ENCODE measurements at places on chromosomes 5 and 9.

GRCh38 chr9:73824671-73825070 is 672.5 kb upstream of the RORB start:
- DNase-seq: no peak

- DNase-seq: no peak
Observed at GRCh38 chr5:370959-371810, 49.7 kb downstream of the AHRR start.

DNA sequence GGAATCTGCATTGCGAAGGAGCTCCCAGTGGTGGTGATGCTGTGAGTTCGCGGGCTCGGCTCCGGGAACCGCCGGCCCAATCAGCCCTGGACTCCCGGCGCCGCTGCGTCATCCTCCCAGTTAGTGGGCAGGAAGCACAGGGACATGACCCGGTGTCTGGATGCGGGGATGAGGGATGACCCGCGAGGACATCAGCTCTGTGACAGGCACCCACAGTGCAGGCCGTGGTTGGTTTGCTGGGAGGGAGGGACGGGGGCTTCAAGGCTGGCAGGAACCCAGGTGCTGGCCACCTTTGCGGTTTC is 996 bp downstream of the NXNL2 start:
- no peak for DNase-seq

DNA sequence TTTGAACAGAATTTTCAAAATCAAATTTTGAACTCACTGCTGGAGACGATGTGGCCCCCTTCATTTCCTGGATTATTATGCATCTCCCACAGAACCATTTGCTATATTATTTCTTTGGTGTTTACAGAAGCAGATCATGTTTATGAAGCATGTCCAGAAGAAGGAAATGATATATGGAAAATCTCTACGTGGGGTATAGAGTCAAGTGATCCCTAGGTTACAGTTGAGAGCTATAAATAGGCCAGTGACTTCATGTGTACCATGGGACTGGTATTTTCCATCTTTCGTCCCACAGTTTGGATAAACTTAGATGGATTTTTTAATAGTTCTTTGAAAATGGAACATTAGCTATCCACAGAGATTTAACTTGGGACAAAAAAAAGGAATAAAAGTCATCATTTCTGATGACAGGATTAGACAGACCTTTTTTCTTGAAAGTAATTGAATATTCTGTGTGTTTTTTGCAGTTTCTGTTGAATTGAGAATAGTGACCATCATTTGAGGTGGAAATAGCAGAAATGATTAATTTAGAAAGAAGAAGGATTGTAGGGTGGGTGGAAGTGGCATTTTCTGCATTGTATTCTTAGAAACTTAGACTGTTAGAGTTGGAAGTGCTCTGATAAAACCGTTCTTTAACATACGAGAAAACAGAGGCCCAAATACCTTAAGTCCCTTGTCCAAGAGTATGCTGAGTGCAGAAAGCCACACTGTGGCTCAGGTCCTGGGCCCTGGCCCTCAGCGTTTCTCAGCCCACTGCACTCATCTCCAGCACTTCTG is 136.4 kb downstream of the PIP5K1B start:
- DNase-seq: no peak

DNA sequence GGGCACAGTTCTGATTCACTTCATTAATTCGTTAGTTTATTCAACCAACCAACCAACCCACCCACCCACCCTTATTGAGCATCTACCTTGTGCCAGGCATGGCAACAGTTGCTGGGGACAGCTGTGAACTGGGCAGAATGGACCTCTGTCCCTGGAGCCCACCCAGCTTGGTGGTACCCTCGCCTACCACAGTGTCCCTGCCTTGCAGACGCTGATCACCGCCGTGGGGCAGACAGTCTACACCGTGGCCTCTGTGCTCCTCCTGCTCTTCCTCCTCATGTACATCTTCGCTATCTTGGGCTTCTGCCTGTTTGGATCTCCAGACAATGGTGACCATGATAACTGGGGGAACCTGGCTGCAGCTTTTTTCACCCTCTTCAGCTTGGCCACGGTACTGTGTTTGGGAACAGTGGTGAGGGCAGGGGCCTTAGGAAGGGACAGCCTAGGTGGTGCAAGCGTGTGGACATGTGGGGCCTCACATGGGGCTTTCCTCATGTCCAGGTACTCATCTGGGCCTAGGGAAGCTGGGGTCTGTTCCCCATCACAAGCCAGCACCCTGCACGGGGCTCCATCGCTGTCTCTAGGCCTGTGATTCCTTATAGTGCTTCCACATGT is 26.2 kb downstream of the PITX1 start:
- DNase-seq: no peak

- DNase-seq: no peak
Observed at GRCh38 chr9:2403701-2404100, 217.9 kb upstream of the VLDLR start.

DNA sequence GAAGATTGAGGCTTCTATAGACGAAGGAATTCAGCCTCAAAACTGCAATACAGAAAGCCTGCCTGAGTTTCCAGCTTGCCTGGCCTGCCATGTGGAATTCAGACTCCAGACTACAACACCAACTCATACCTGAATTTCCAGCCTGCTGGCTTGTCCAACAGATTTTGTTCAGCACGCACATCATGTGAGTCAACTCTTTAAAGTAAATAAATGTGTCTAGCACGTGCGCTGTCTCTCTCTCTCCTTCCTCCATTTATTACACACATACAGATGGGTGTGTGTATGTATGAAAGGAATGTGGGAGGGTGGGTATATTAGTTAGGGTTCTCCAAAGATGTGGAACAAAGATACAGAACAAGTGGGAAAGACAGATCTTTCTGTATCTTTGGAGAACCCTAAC is 82.4 kb upstream of the TAS2R1 start:
- DNase-seq: no peak

DNA sequence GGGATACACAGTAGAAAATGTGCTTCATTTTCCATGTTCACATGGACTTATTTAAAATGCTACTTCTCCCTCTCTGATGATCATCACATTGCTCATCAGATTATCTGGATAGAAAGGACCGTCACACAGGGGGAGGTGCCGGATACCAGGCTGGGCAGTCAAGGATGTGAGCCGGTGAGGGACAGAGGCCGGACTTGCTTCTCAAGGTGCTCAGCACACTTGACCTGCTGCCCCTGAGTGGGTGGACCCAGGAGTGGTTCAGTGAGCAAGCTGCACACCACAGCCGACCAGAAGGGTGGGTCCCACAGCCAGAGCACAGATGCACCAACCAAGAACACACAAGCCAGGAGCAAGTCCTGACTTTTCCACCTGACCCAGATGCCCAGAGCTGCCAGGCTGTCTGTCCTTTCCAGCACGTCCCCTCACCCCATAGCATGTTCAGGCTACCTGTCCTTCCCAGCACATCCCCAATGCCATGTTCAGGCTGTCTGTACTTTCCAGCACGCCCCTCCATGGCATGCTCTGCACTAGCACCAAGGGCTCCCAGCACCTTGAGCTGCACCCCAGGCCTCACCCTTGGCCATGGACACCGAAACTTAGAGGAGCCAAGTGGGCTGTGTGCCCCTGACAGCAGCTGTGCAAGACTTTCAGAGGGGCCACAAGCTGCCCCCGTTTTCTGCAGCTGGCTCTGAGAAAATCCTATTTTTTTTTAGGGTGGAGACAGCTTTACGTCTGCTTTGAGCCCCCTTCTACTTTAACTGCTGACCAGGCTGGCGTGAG is 77.8 kb downstream of the SECISBP2 start:
- DNase-seq: no peak

DNA sequence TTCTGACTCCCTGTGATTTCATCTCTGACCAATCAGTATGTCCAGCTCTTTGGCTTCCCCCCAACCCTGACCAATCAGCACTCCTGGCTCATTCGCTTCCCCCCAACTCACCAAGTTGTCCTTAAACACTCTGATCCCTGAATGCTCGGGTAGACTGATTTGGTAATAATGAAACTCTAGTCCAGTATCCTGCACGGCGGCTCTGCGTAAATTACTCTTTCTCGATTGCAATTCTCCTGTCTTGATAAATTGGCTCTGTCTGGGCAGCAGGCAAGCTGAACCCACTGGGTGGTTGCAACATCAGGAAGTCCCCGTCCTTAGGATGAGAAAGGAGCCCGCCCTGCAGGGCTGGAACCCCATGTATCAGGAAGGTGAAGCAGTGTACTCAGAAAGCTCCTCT is 10.4 kb downstream of the FCN2 start:
- DNase-seq: no peak

DNA sequence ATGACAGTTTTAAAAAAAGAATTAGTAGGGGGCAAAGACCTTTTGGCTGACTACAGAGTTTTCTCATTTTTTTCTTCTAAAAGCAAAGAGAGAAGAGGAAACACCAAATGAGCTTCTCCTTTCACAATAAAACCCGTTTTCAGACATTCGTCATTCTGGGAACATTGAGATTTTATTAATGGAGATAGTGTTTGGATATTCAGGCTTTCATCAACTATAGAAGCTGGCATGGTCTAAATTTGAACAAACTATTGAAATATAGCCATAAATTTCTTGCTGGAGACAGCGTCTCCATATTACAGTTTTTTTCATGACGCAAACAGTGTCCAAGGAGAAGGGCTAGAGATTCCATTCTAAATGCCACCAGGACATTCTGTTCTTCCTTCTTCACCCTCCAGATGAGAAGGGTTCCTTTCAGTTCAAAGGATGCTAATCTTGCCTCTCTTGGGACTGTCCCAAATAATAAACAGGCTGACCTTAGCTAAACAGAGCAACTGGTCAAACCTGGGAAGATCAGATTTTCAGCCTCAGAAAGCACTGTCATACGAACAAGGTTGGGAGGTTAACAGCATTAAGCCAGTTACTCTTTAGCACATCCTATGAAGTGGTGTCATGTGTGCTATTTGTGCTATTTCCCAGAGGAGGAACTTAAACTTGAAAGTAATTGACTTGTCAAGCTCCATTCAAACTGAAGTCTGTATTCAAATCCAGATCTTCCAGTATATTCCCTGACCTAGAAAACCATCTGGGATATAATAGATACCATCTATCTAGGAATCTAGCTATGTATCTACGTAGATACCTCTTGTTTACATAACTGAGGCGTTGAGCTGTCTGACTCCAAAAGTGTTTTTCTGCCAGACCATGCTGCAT is 125.6 kb downstream of the LPAR1 start:
- DNase-seq: no peak

GRCh38 chr5:67032921-67033664 is 163.5 kb downstream of the CD180 start:
- DNase-seq: no peak

- DNase-seq: no peak
Observed at GRCh38 chr9:117191504-117192261, 223.2 kb downstream of the ASTN2 start.

- DNase-seq: peak; percentile 39
Observed at GRCh38 chr9:109903515-109904138, 123.6 kb downstream of the PALM2AKAP2 start.

- no peak for DNase-seq
Observed at GRCh38 chr9:73183917-73184861, 32.5 kb downstream of the ANXA1 start.

DNA sequence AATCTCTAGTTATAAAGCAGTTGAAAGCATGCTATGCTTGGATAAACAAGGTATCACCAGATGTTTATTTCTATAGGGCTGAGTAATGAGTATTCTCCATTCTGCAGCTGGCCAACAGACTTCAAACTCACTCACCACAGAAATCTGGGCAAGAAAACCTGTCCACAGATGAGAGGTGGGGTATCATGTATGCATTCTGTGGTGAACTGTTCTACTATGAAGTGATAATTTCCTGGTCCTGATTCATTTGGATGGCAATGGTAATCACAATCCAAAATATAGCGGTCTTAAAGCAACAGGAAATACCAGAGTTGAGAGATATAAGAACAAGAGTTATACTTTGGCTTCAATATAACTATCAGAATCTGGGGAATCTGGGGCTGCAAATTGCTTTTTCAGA is 65.9 kb upstream of the EFNA5 start:
- DNase-seq: no peak

DNA sequence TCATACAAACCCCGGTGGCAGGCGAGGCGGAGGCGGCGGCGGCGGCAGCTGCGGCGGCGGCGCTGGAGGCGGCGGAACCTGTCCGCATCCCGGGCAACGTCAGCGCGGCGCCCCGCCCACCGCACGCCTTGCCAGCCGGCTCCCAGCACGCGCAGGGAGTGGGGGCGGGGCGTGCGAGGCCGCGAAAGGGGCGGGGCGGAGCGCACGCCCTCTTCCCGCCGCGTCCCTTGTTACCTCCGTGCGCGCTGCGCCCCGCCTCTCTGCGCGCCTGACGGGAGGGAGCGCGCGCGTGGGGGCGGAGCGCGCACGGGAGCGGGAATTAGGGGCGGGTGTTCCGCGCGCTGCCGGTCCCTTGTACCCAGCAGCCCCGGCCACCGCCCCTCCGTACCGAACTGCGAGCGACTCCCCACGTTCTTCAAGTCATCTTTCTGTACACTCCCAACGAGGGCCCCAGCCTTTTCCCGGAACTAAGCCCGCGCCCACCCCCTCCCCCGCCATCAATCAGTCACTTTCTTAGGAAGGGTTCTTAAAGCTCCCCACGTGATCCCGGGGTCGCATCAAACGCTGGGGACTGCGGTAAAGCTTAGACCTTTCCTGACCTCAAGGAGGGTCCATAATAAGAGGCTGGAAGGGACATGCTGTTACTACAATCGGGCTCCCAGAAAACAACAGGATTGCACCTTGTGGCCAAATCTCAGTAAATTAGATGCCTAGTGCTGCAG is at the start of gene AGTPBP1:
TSS of gene AGTPBP1 (minus strand) at position 80 of the 722 bp plus-strand sequence. CDS start 29,421 bp downstream, outside the sequence.
- DNase-seq: peak; percentile 85

DNA sequence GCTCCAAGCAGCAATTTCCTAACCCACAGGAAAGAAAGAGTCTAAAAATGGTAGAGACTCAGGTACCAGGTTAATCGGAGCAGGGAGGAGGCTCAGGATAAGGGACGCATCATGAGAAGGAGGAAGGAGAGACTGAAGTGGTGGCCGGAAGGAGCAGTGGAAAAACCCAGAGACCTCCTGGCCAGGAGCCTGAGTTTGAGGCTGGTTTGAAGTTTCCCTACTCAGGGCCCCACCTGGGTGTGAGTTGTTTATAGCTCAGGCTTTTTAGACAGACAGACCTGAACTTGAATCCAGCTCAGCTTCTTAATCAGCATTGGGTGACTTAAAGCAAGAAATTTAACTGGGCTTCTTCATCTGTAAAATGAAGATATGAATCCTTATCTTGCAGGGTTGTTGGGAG is 11.9 kb upstream of the AQP7 start:
- no peak for DNase-seq

DNA sequence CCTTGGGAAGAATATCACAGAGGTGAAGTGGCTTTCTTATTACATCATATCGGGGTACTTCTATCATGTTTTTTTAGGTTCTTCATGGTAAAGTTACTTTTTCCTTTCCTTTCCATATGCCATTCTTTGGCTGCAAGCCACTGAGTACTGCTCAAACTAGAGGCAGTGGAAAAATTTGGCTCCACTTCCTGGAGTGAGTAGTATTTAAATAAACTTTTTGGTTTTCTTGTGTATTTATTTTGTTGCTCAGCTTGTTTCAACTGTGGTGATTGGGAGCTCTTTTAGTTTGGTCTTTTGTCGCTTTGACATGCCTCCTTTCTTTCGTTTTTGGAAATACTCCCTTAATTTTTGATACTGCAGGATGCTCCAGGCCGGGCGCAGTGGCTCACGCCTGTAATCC is 69.8 kb downstream of the WDR70 start:
- no peak for DNase-seq

Data from DMS 273 treated with DMSO at 0.1 percent for 48 hours (cell line).